Mesothelial cell of epicardium (in vitro differentiated cells): ENCODE measurements at places on chromosomes 6 and 20. TPM values are rescaled to one million over a fixed set of nuclear protein-coding genes. Genes with fewer than 3 reads are reported as not detected.

The WRNIP1 gene
- total RNA-seq = 36.4 to 41.3 TPM (median 40.8 TPM) in 3 replicates

The SRC gene
- 81.2 to 85.2 TPM (median 81.3 TPM) in 3 replicates for total RNA-seq

DNA sequence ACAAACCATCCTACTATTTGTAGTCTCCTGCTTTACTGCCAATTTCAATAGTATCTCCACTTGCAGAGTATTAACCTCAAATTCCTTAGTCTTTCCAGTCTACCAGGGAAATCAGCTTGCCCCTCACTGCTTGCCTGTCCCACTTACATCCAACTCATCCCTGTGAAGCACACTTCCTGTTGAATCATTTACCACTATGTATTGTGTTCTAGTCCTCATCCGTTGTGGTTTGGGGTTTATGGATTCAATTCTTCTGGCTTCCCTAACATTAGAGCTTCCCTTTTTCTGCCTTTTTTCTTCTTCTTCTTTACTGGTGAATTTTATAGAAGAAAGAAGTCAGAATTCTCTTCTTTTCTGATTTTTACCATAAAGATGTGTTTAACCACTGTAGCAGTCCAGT is 5.1 kb upstream of the TXLNB start:
- H3K27me3 ChIP-seq = no peaks in the 10 kb centered on the region
- no peaks in the 10 kb centered on the region for H3K36me3 ChIP-seq
- no peak overlapping the region for H3K27ac ChIP-seq

DNA sequence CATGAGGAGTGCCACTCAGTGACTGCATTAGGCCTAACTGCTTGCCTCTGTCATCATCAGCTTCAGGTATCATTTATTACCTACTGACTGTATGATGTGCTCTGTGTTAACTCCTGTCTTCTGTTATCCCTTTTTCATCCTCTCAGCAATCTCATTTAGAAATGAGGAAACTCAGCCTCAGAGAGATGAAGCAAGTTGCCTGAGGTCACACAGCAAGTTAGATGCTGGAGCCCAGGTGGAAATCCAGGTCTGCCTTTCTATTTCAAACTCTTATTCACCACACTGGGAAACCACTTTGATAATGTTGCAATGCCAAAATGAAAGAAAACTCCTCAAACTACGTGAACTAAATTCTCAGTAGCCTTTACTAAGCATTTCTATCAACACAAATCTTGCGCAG is 1.3 kb downstream of the FERMT1 start:
- peaks cover 38% of the 10 kb centered on the region for H3K4me1 ChIP-seq
- H3K27ac ChIP-seq = peak overlapping the region; percentile 92
- no peak for DNase-seq
- H3K4me3 ChIP-seq = peak overlapping the region; percentile 50
- H3K36me3 ChIP-seq = peaks cover 20% of the 10 kb centered on the region
- H3K27me3 ChIP-seq = no peaks in the 10 kb centered on the region

DNA sequence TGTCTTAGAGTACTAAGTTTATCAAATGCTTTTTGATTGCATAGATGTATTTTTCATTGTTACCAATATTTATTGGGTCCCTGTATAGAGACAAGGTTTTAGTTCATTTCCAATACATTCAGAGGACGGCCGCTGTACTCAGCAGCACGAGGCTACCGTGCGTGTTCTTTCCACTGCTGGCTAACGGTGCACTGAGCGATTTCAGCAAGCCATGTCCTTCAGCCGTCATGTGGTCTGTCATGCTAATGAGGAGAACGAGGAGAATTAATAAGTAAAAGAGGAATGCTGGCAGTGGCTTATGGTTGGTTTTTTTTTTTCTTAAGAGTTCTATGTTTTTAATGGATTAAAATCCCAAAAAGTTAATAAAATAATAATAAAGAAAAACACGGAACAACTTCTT is 253.6 kb downstream of the ARID1B start:
- no peaks in the 10 kb centered on the region for H3K27me3 ChIP-seq
- H3K4me3 ChIP-seq = no peak overlapping the region
- no peak for DNase-seq
- no peak overlapping the region for H3K27ac ChIP-seq
- peaks cover 10% of the 10 kb centered on the region for H3K4me1 ChIP-seq

GRCh38 chr6:101344885-101345284 is 48.6 kb upstream of the GRIK2 start:
- no peak for DNase-seq
- peaks cover 20% of the 10 kb centered on the region for H3K27me3 ChIP-seq
- no peak overlapping the region for H3K27ac ChIP-seq
- H3K4me1 ChIP-seq = peaks cover 2% of the 10 kb centered on the region

DNA sequence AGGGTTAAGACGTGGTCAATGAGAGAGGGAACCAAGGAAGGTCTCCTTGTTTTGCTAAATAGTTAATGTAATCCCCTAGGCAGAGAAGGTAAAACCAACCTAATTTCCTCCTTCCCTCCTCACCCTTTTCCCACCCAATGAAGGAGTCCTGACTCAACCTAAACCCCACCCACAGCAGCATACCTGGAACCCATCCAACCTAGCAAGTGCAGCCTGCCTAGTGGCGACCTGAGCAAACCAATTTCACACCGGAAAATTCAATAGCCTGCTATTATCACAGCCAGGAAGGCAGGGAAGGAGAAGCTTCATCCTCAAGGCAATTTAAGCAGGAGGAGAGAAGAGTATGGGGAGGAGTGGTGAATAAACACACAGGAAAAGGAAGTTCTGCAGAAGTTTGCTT is 46.9 kb downstream of the OSTM1 start:
- no peaks in the 10 kb centered on the region for H3K27me3 ChIP-seq
- peaks cover 6% of the 10 kb centered on the region for H3K36me3 ChIP-seq
- no peak overlapping the region for H3K4me3 ChIP-seq
- no peak overlapping the region for H3K27ac ChIP-seq
- no peak for DNase-seq
- H3K4me1 ChIP-seq = peaks cover 25% of the 10 kb centered on the region

GRCh38 chr20:45911486-45912343 is at the start of gene PLTP:
PLTP (minus strand) TSS chr20:45912155; CDS start chr20:45911452, 703 bp downstream.
- peak within 1 kb of the TSS; percentile 76 for H3K4me3 ChIP-seq
- no peaks in the 10 kb centered on the region for H3K27me3 ChIP-seq
- H3K4me1 ChIP-seq = peaks cover 8% of the 10 kb centered on the region
- H3K27ac ChIP-seq = peak within 1 kb of the TSS; percentile 94

- no peaks in the 10 kb centered on the region for H3K27me3 ChIP-seq
- H3K4me1 ChIP-seq = peaks cover 70% of the 10 kb centered on the region
- peak overlapping the region; percentile 62 for H3K4me3 ChIP-seq
- no peak for DNase-seq
- H3K27ac ChIP-seq = peak overlapping the region; percentile 99
- H3K36me3 ChIP-seq = peaks cover 7% of the 10 kb centered on the region
These were observed 111.0 kb downstream of the NOL4L start for GRCh38 chr20:32474009-32474716.
